GF-D8 (cell line): ENCODE measurements at places on chromosomes 3 and 15.

DNA sequence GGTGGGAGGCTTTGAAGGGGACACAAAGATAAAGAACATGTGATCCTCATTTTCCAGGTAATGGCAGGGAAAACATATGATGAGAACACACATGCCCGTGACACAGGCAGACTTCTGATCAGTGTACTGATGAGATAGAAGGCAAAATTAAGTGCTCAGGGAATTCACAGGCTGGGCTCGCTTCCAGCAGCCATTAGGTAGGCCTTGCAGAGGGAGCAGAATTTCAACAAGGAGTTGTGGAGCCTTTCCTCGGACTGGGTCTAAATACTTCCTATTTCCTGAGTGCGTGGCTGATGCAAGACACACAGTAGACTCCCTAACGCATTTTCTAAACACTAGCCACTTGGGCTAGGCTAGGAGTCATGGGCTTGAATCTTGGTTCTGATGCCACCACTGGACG, 74.0 kb upstream of the ETV5 start:
- DNase-seq, result peak; percentile 32

GRCh38 chr3:129344540-129345220, 66.0 kb downstream of the HMCES start:
- DNase-seq, result no peak

DNA sequence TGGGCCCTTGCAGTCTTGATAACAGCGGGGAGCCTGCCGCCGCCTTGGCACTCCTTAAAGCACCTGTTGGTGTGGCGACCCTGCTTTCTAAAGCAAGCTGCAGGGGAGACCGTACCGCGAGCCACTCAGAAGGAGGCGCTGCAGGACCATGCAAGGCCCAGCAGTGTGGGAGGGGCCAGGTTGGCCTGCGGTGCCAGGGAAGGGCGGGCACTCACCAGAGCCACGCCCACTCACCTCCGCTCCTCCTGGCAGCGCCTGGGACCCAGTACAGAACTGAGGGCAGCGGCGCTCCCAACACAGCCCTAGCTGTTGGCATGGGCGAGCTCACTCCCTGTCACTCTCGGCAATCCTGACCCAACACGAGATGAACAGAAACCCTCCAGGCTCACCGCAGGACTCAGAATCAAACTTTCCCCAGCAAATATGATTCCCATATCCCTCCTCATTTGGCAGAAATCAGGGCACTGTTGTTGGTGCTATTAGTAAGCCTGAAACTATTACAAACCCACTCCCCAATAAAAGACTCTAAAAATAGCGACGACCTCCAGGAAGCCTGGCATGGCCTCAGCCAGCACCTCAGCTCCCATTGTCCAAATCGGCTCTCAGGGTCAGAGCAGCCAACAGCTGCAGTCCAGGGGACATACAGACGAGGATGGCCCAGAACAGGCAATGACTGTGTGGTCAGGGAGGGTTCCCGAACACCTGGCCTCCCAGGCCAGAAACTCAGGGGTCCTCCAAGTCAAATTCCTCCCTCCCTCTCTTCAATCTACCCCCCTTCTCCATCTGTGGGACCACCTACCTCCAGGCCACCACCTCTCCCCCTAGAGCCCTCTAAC, 77.2 kb downstream of the TBC1D2B start:
- DNase-seq, result no peak

DNA sequence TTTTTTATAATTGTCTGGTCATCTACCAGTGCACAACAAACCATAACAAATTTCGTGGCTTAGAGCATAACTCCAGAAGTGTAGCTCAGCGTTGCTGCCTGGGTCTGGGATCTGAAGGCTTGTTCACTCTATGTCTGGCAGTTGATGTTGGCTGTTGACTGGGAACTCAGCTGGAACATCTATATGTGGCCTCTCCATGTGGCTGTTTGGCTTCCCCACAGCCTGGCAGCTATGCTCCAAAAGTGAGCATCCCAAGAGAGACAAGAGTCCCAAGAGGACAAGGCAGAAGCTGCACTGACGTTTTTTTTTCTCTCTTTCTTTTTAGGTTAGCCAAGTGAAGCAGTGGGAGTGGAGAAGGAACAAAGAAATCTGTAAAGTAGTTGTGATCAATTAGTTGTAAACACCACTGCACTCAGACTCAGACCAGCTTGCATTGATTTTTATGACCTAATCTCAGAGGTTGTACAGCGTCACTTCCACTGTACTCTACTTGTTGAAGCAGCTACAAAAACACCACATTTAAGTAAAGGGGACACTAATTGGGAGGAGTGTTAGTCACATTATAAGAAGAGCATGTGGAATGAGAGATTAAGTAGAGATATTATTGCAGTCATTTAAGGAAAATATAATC, 2.5 kb upstream of the GPR176 start:
- DNase-seq, result no peak

DNA sequence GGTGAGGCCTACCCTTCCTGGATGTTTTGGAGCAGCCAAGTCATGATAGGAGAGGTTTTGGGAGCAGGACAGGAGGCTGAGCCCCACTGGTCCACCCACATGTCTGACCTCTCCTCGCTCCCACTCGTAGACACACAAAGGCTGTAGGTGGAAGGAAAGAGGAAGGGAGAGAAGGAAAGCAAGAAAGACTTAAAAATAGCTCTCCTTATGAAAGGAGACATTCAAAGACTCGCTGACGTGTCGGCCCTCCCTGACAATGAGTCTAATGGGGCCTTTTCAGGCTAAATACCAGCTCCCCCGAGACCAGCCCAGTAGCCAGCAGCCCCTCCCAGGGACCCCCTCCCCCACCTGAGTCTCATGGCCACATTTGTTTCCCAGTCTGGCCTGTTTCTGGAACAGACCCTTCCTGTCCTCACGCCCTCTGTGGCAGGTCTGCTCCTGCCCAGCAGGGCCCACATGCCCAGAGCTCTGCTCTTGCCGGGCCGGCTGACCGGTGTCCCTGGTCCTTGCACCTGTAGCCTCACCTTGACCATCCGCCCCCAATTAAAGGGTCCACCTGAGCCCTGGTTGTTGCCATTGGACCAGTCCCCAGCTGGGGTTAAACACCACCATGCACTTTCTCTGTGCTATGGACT, 49.3 kb downstream of the FGD5 start:
- no peak for DNase-seq

DNA sequence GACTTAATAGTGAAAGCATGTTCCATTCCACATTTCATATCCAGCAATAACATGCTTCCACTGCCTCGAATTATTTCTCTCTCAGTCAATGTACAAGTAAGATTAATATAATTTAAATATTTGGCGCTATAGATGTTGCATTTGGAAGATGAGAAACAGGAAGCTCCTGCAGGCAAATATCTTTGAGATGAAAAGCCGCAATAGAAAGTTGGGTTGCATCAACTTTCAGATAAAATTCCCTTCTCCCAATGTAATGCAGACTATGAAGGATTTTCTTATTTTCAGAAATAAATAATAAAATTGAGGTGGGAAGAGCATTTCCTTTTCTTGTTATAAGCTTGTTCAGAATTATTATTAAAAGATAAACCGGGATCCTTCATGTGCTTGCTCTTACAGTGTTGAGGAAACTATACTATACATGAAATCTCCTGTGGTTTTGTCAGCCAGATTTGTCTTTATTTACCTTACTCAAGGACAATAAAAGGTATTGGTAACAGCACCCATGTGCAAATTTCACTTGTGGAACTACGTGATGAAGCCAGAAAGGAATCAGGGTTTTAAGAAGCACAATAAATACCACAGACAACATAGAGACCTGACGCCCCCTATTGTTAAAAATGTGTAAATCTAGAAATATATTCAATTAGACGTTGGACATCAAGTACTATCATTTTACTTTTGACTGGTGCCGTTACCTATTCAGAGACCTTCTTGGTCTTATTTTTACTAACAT, 307.0 kb downstream of the ARPP21 start:
- DNase-seq, result no peak

GRCh38 chr3:45777746-45778386, 18.5 kb downstream of the SLC6A20 start:
- no peak for DNase-seq

DNA sequence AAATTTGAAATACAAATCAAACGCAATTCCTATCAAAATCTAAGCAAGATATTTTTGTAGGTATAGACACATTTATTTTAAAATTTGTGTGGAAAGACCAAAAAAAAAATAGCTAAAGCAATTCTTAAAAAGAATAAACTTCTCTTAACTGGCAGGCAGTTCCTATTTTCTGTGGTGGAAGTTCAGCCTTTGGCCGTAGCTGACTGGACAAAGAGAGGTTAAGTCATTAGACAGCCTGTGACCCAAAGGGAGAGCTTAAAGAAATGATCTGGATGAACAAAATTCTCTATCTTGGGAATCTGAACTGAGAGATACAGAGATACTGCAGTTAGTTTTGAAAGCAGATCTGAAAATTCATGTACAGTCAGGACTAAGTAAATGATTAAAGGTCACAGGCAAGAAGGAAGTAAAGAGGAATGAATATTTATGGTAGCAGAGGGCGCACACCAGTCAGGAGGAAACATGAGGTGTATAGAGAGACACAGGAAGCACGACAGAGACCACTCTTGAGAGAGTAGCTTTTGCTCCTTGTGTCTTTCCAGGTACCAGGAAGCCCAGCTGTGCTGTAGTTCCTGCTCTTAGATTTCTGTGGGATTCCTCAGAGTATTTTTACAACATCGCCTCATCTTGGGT, 57.5 kb downstream of the TPRG1 start:
- DNase-seq, result no peak

GRCh38 chr15:81092559-81092902, 41.5 kb upstream of the CFAP161 start:
- DNase-seq, result no peak

DNA sequence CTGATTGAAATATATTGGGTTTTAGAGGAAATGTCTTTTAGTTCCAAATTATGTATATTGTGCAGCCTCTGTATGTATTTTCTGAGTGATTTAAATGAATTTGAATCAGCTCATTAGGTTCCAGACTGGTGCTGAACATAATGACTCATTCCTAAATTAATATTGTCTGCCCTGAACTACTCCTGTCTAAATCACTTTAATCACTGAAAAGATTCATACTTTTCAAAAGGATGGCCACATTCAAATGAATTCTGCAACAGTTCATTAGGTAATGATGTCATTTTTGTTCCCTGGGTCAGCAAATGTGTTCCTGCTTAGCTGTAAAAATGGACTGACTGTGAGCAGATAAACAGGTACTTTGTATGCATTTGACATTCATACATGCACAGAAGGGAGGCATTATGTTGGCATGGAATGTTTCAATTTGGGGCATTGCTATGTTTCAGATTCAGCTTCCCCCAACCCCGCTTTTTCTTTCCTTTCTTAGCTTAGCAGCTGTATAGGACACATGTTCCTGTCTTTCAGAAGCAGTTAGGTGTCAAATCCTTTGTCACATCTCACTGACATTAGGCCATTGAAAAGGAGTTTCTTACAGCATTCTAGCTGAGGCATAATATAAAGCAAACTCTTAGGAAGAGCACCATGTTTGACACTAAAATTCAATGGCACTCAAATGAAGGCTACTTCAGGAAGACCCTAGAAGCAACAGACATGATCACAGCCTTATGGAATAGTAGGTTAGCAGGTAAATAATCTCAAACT, 318.5 kb upstream of the ARPP21 start:
- no peak for DNase-seq

GRCh38 chr15:47409038-47409437, 308.3 kb upstream of the SEMA6D start:
- DNase-seq, result no peak

DNA sequence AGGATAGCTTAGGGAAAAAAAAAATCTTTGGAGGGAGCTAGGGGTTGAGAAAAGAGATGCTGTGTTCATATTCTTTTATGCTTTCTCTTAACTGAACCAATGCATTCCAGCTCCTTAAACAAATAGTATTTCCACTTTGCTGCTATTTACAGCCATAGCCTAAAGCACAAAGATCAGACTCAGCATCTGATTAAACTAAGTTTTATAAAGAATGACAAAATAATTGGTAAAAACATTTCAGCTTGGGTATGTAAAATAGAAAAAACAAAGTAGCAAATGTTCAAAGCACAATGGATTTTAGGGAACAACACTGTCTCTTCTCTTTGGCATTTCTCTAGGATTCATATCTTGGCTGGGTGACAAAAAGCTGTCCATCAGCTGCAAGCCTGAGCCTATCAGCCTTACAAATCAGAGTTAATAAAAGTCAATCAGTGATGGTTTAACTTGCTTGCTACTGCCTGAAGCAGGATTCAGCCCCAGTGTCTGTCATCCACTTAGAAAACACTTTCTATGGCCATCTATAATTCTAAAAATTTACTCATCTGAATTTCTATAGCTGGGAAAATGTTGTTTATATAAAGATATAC, 232.1 kb upstream of the CDIN1 start:
- DNase-seq, result no peak

- no peak for DNase-seq
Measured at GRCh38 chr3:33547101-33547500, 106.9 kb upstream of the UBP1 start.

GRCh38 chr15:99662903-99663302, 70.3 kb downstream of the LYSMD4 start:
- no peak for DNase-seq

GRCh38 chr3:54321520-54321919, 199.2 kb downstream of the CACNA2D3 start:
- DNase-seq, result no peak

- no peak for DNase-seq
Measured at GRCh38 chr3:65004306-65004705, 316.5 kb upstream of the ADAMTS9 start.

DNA sequence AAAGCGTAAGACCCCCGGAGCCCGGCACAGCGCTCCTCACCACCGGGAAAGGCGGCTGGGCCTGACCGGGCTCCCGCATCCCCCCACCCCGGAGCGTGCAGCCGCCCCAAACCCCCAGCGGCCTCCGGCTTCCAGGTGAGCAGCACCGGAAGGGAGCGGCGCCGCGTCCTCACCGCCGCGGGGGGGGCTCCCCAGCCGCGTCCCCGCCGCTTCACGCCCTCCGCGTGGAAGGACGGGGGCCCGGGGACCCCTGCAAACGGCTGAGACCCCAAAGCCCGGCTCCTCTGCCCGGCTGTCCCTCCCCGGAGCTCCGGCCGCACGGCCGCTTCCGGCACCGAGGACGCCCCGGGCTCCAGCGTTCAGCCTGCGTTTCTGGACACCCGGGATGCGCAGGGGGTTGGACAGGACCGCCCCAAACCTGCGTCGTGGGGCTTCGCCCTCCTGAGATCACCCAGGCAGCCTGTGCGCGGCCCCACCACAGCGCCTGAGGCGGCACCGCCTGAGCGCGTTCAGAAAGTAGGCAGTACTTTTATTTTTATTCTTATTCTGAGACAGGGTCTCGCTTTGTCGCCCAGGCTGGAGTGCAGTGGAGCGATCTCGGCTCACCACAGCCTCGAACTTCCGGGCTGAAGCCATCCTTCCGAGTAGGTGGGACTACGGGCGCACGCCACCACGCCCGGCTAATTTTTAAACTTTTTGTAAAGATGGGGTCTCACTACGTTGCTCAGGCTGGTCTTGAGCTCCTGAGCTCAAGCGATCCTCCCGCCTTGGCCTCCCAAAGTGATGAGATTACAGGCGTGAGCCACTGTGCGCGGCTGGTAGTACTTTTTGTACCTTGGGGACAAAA, 51.6 kb upstream of the BLM start:
- no peak for DNase-seq
